ENCODE measurements at places on chromosomes 12 and 14. TPM values are rescaled to one million over a fixed set of nuclear protein-coding genes. Genes with fewer than 3 reads are reported as not detected.

GUCY2C gene
- polyA plus RNA-seq: 0.35 TPM

SLC25A47 gene
- not detected for polyA plus RNA-seq

AGAP2 gene
- polyA plus RNA-seq: 14.3 TPM

ALKBH1 gene
- not detected for polyA plus RNA-seq

CISTR gene
- polyA plus RNA-seq: not detected

CLEC7A gene
- 1.7 TPM for polyA plus RNA-seq

PRB4 gene
- not detected for polyA plus RNA-seq

BCL7A gene
- 22.2 TPM for polyA plus RNA-seq

PLD4 gene
- polyA plus RNA-seq: 2.9 TPM

DNA sequence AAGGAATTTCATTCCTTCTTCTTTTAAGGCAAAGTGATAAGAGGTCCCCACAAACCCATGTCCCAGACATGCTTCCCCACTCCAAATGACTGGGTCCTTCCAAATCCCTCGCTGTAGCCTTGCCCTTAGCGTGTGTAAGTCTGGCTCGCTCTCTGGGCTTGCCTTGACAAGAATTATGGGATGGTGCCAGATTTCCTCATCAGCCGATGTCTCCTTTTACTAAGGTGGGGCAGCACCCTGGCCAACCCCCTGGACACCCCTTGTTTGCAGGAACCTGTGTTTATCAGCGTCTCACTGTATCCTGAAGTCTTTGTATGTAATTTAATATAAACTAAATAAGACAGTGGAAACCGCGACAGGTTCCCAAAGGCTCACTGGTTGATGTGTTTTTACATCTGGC is 493.3 kb downstream of the EGLN3 start:
- no peak for DNase-seq

DNA sequence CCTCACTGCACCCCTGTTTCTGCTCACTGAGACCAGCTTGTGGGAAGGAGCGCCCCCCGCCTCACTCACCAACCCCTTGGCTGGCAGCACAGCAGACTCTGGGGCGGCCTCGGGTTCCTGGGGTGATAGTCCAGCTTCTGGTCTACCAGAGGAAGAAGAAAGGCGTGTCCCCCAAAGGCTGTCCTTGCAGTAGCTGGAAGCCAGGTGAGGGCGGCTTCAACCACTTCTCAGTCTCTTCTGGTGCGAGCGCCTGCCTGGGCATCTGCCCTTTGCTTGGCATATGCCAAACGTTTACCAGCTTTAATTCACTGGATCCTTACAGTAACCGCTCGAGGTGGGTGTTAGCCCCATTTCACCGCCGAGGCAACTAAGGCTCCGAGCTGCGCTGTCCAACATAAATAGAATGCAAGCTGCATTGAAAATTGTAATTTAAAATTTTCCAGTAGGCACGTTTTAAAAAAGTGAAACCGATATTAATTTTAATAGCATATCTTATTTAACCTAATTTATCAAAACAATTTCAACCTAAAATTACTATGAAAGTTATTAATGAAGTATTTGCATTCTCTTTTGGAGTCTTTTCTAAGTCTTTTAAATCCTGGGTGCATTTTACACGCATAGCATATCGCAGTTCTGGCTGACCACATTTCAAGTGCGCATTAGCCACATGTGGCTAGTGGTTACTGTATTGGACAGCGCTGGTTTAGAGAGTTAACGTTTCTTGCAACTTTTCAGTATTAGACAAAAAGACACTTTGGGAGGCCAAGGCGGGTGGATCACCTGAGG is 872 bp downstream of the FAM177A1 start:
- no peak for DNase-seq

DNA sequence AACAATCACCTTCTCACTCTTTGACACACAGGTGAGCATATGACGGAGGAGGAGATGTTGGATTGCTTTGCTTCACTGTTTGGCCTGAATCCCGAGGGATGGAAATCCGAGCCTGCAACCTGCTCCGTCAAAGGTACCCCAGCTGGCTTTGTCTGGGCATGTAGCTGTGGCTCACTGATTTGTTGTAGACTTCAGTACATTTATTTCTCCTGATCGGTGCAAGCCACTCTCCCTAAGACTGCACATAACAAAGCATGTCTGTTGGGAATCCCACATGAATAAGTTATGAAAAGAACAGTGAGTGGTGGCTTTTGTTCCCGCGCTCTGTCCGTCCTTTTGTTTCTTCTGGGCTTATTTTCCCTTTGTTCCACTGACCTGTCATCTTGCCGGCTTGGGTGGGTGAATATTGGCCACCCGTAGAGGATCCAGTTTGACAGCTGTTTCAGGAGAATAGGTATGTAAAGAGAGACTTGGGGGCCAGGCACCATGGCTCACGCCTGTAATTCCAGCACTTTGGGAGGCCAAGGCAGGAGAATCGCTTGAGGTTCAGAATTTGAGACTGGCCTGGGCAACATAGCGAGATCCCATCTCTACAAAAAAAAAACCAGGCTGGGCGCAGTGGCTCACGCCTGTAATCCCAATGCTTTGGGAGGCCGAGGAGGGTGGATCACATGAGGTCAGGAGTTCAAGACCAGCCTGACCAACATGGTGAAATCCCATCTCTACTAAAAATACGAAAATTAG is 20.0 kb upstream of the BCL7A start:
- DNase-seq: no peak

GRCh38 chr14:101808020-101808641 is 46.6 kb downstream of the PPP2R5C start:
- DNase-seq: no peak

DNA sequence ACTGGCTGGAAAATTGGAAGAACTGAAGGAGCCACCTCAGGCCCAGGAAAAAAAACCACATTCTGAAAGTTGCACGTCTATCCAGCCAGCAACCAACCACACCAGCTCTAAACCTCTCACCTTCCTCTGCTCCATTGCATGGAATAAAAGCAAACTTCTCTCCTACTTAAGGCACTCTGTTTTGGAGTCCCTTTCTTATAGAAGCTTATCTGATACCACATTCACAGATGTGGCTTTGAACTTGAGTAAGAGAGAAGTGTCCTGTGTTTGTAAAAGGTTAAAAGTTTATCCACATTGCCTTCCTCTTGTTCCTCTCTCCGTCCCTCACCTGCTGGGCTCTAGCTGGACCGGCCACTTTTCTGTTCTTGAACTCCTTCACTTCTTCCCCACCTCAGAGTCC is 99.6 kb upstream of the PLXNC1 start:
- DNase-seq: no peak

DNA sequence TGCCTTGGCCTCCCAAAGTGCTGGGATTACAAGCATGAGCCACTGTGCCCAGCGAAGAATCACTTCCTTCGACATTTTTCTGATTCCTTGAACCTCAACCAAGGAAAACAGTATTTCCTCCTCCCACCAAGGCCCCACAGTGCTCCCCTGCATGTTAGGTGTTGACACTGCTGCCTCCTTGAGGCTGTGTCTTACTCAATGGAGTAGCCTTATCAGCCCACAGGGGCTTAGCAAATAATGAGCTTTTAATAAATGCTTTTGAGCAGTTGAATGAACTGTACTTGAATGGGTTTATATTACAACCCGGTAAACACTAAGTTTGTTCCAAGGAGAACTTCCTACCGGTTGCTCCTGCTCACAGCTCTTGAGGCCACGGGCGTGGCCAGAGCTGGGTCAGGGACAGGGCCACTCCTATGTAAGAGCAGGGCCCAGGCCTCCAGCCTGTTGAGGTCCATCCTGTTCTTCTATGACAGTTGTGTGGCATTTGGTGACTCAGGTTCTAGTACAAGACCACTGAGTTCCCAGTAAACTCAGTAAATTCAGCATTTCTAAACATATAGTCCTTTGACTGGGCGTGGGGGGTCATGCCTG is 36.8 kb upstream of the TUBA1A start:
- DNase-seq: no peak

DNA sequence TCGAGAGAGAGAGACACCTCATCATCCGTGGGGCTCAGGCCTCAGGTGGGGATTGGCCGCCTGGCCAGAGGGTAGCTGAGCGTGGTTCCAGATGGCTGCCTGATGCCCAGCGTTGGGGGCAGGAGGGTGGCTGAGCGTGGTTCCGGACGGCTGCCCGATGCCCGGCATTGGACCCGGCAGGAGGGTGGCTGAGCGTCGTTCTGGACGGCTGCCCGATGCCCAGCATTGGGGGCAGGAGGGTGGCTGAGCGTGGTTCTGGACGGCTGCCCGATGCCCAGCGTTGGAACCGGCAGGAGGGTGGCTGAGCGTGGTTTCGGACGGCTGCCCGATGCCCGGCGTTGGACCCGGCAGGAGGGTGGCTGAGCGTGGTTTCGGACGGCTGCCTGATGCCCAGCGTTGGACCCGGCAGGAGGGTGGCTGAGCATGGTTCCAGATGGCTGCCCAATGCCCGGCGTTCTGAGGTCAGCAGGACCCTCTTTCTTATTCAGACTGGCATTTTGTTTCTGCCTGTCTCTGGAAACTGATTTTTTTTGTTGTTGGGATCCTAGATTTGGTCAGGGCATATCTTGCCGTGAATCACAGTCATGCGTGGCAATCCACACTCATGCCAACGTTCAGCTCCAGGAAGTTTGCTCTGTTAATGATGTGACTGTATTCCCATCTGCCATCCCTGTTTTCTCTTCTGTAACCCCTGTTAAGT is 40.7 kb downstream of the GALNT9 start:
- no peak for DNase-seq

DNA sequence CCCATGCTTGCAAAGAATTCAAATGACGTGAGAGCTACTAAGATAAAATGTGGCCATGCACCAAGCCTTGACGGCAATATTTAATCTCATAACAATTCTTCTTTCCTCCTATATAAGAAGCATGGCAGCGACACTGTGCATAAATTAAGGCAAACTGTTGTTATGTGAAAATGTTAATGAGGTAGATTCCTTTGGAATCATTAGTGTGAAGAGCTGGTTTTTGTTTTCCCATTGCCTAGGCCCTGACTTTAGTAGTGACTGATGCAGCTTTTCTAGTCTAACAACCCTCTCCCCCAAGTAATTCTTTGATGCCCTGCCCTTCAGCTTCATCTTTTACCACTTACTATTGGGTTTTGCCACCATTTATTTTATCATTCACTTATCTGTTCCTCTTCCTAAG is 10.6 kb upstream of the PSEN1 start:
- no peak for DNase-seq

- no peak for DNase-seq
Measured at GRCh38 chr12:30585877-30586276, 109.8 kb downstream of the IPO8 start.

GRCh38 chr12:8890313-8891085 is 23.8 kb upstream of the PHC1 start:
- peak; percentile 80 for DNase-seq

DNA sequence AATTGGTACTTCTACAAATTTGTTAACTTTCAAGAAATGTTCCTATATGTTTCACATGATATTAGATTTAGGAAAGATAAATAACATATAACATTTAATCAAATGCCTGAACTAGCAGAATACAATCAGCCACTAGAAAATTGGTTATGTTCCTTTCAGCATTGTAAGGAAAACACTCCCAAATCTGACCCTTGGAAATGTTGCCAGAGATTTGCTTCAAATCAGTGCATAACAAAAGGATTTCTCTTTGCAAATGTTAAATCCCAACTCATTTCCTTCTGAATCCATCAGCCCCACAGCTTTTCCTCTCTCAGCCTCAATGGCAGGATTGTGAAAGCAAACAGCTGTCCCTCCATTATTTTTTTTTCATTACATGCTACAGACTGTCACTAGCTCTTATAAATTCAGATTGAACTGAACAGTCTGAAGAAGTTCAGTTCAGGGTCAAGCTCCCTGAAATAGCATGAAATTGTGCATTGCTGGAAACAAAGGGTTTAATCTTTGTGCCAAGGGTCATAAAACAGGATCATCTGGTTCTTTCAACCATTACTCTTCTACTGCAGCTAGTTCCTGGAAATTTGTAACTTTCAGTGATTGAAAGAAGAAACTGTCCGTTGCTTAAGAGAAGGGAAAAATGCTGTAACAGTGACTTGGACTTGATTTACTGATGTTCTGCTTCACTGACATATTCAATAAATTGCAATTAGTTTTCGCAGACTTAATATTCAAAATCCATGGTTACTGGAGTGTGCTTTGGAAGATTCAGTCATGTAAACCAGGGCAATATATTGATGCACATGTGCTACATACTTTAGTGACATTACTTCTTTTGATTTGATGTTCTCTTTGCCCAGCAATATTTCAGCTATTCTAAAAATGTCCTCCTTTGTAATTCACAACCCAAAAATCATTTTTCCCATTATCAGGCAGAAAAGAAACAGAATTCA is 246.4 kb downstream of the RPL10L start:
- DNase-seq: peak; percentile 25

- DNase-seq: peak; percentile 16
Measured at GRCh38 chr14:29652571-29652970, 275.1 kb downstream of the PRKD1 start.

- DNase-seq: no peak
Measured at GRCh38 chr12:123958876-123959275, 13.8 kb downstream of the CCDC92 start.

GRCh38 chr14:98925354-98926040 is 346.5 kb downstream of the BCL11B start:
- no peak for DNase-seq

DNA sequence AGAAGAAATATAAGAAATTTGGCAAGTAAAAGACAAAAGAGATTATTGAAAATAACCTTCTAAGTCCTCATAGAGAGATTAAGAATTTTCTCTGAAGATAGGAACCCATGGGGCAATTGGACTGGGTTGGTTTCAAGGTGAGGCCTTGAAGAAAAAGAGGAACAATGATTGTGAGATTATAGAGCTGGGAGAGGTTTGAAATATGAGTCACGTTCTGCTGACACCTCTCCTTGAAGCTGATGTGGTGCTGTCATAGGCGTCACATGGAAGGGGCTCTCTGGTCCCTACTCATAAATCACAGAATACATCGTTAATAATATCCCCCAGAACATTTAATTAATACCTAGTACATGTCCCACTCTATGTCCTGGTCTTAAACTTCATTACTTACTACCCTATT is 227.6 kb upstream of the PDE3A start:
- no peak for DNase-seq
